ENCODE measurements at places on chromosomes 3 and 15.

DNA sequence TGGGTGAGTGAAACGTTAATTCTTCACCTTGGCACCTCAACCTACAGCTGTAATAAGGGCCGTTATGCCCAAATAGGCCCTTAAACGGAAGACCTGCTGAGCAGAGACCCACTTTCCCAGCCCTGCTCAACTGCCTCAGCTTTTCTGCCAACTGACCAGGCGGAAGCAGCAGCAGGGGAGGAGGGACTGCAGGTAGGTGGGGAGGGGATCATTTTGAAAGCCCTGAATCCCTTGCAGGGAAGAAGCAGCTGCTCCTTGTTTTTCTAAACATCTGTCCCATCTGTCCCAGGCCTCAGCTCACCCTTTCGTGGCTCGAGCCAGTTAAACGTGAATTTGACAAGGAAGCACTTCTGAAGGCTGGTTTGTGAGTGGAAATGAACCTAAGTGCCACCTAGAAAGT lies 978 bp upstream of the CMC1 start:
- DNase-seq = no peak

DNA sequence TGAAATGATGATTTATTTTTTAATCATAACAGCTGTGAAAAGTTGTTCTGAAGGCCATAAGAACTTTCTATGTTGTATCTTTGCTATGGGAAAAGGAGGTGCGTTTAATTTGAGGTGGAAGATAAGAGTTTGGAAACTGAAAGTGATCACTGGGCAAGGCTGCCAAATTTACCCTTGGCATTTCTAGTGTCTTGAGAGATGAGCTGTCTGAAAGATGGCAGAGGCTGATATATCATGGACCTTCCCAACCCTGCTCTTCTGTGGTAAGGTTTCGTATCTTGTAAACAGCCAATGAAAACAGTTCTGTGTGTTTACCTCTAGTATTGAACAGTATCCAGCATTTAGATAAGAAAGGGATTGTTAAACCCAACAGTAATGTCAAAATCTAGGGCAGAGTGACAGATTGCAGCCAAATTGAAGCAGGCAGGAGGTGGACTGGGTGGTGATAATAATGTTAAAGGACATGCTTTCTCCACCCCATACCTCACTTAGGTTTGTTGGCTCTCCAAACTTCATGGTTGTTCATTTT lies 15.8 kb upstream of the NFKBIZ start:
- no peak for DNase-seq

DNA sequence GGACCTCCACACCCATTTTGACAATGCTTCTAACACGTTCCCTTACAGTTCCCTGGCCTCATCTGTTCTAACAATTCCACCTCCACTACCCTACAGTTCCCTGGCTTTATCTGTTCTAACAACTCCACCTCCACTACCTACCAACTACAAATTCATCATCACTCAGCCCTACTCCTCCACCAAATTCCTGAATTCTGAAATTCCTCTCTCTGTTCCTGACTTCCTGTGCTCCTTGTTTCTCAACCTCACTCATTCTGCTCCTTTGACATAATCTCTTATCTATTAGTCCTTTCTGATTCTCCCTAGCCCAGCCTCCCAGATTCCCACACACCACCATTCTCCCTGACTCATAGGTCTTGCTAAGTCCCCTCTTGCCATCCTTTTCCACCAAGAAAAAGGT lies 22.5 kb downstream of the UPK1B start:
- no peak for DNase-seq

GRCh38 chr3:50623840-50624474 lies 7.0 kb downstream of the MAPKAPK3 start:
- DNase-seq = no peak

DNA sequence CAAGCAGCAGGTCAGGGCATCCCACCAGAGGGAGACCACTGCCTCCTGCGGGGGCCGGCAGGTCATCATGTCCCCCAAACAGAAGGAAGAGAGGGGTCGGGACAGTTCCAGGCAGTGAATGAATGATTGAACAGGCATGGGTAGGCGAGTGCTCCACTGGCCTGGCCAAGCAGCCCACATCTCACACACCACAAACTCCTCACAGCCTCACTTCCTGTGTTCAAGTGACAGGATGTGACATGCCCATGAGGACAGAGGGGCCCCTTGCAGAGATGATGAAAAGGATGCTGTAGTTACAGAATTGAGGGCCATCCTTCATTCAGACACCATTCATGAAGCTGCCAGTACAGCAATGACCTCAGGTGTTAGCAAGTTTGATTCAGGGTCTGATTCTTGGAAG lies 3.7 kb downstream of the IQSEC1 start:
- DNase-seq = no peak

GRCh38 chr3:145953316-145953715 lies 207.7 kb downstream of the PLOD2 start:
- no peak for DNase-seq

GRCh38 chr3:160569894-160570652 lies 4.7 kb upstream of the KPNA4 start:
- no peak for DNase-seq

DNA sequence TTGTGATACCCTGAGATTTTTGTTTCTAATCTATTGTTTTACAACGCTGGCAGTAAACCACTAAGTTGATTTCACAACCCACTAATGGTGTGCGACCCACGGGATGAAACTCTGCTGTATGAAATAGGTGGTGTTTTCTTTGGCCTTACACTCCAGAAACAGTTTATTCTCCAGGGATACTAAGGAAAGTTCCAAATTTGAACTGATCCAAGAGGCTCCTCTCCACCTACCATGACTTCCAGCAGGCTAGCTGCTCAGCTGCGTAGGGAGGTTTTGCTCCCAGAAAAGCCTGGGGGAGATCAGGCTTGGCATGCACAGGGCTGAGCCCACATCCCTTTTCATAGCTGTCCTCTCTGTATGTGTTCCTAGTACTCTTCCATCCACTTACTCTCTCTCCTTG lies 71.5 kb downstream of the FAM174B start:
- no peak for DNase-seq

- DNase-seq = no peak
Observed at GRCh38 chr15:30973379-30973778, 18.0 kb downstream of the MTMR10 start.

- DNase-seq = no peak
Observed at GRCh38 chr3:27719314-27720003, 2.7 kb downstream of the EOMES start.

GRCh38 chr3:71131375-71132314 lies 451.9 kb downstream of the FOXP1 start:
- no peak for DNase-seq

GRCh38 chr3:37130984-37131859 lies 43.2 kb downstream of the LRRFIP2 start:
- no peak for DNase-seq

DNA sequence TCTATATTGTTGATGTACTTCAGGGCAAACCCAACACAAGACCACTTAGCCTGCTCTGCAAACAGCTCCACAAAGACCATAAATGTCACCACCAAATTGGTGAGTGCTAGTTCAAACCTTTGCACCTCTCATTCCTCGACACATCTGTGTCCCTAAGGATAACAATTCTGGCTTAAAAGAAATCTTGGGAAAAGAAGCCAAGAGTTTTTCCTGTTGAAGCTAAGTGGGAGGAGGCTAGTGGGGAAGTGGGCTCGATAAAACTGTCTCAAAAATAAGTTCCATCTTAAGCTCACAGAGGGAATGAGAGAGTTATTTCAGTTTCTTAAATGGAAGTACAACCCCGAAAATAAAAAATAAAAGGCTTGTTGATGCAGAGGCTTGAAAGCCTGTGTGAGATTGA lies 40.4 kb upstream of the PRICKLE2 start:
- DNase-seq = no peak

- DNase-seq = no peak
Observed at GRCh38 chr3:60932643-60933042, 318.6 kb downstream of the FHIT start.

DNA sequence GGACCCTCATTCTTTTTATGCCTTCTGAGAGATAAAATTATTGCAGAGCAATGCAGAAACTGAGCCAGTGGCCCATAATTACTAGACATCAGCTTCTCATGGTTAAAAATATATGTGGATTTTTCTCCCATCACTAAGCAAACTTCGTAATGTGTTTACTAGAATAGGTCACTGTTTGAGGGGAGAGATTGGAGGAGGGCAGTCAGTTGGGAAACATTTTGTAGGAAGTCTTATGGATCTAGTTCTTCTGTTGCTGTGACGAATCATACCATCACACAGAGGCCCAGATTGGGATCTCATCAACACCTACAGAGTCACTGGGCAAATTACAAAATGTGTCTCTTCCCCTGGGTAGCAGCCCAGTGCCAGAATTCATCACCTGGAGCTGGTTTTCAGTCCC lies 81.4 kb downstream of the PDE8A start:
- no peak for DNase-seq

GRCh38 chr15:76285241-76285825 lies 25.9 kb downstream of the ETFA start:
- DNase-seq = no peak

DNA sequence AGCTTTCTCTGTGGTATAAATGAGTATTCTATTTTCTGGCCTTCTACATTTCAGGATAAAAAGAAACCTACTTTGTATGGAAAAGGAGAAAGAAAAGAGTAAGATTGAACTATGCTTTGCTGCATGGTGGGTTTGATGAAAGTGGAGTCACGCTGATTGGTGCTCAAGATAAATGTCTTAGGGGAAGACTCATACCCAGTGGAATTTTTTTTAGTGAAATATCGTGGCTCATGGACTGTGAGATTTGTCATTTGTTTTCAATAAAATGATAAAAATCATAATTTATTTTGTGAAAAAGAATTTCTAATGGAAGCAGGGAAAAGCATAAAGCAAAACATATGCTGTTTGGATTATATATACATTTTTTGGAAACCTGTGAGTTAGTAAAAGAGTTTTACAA lies 292.5 kb downstream of the ZPLD1 start:
- DNase-seq = no peak

- DNase-seq = no peak
Observed at GRCh38 chr15:35876762-35877161, 330.8 kb upstream of the DPH6 start.

- DNase-seq = no peak
Observed at GRCh38 chr3:52004163-52004787, 8.6 kb upstream of the RPL29 start.

- DNase-seq = no peak
Observed at GRCh38 chr3:172036541-172037215, 2.7 kb upstream of the FNDC3B start.

GRCh38 chr3:122576174-122576940 lies 1.1 kb upstream of the PARP15 start:
- no peak for DNase-seq

DNA sequence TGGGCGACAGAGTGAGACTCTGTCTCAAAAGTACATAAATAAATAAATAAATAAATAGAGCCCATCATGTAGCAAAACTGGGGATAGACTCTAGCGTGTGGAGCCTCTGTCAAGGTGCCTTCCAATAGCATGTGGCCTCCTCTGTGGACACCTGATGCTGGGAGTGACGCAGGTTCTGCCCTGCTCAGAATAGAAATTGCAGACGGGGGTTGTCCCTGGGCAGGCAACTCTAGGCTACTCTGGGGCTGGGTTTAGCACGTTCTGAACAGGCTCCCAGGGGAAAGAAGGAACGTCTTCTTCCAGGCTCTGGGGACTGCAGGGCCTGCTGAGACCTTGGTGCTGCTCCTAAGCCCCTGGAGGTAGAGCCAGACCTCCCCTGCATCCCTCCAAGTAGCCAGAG lies 65.3 kb downstream of the EPHB3 start:
- no peak for DNase-seq

GRCh38 chr3:34863485-34863884 lies 775.8 kb upstream of the ARPP21 start:
- no peak for DNase-seq

GRCh38 chr3:150734795-150735119 lies 28.2 kb downstream of the SIAH2 start:
- no peak for DNase-seq

GRCh38 chr15:71545223-71545760 lies 265.1 kb upstream of the NR2E3 start:
- DNase-seq = no peak

- no peak for DNase-seq
Observed at GRCh38 chr3:20305647-20306046, 119.6 kb upstream of the SGO1 start.

DNA sequence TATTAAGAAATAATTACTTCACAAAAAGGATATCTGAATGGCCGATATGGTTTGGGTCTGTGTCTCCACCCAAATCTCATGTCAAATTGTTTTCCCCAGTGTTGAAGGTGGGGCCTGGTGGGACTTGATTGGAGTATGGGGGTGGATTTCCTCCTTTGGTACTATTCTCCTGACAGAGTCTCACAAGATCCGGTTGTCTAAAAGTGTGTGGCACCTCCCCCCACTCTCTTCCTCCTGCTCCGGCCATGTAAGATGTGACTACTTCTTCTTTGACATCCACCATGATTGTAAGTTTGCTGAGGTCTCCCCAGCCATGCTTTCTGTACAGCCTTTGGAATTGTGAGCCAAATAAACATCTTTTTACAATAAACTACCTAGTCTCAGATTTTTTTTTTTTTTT lies 34.5 kb downstream of the ZBTB11 start:
- no peak for DNase-seq

DNA sequence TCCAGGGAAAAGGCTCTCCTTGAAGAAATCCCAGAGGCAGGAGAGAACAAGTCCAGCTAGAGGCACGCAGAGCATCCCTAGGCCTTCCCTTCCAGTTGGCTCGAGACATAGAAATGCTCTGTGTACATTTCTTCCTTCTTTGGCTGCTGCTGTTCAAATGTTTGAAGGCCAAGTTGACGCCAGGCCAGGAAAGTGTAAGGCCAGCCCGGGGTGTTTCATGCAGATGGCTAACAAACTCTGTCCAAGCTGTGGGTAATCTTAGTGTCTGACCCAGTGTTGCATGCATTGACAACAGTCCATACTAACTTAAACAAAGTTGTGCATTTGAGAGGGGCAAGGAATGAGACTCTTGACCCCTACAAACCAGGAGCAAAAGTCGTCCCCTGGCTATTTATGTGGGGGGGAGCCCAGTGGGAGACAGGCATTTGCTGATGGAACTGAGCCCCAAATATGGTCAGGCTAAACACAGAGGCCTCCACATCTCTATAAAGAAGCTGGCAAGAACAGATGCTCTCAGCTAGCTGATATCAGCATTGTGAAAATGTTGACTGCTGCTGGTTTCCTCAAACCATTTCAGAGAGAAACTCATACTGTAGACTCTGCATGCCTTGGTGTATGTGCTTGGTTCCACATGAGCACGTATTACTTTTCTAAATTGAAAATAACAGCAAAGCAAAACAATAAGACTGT lies 139.5 kb downstream of the ADAMTS9 start:
- DNase-seq = no peak

DNA sequence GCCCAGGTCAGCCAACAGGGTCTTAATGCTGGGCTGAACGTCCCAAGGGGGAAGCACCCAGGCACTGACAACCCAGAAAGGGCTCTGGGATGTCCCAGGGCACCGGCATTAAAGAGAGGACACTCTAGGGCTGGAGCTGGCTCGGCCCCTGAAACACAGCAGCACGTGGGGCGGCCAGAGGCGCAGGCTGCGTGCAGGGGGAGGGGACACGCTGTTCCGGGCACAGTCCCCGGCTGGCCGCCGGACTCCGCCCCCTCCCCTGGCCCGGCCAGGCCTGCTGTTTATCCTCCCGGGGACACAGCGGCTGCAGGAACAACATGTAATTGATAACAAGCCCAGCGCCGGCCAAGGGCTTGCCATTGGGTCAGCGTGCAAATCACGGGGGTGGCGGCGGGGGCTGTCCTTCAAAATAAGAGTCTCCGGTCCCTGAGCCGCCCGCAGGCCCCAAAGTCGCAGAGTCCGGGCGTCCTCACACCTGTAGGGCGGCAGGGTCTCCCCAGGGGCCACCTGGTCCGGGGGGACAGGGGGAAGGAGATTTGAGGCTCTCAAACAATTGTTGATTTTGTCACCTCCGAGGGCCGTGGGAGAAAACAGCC lies 1.3 kb downstream of the KLF15 start:
- no peak for DNase-seq

- no peak for DNase-seq
Observed at GRCh38 chr3:123276346-123277006, 74.7 kb downstream of the SEC22A start.
